ENCODE measurements at places on chromosomes 16 and 17.

- no peak for DNase-seq
Measured at GRCh38 chr16:31458073-31458843, 1.0 kb upstream of the ARMC5 start.

DNA sequence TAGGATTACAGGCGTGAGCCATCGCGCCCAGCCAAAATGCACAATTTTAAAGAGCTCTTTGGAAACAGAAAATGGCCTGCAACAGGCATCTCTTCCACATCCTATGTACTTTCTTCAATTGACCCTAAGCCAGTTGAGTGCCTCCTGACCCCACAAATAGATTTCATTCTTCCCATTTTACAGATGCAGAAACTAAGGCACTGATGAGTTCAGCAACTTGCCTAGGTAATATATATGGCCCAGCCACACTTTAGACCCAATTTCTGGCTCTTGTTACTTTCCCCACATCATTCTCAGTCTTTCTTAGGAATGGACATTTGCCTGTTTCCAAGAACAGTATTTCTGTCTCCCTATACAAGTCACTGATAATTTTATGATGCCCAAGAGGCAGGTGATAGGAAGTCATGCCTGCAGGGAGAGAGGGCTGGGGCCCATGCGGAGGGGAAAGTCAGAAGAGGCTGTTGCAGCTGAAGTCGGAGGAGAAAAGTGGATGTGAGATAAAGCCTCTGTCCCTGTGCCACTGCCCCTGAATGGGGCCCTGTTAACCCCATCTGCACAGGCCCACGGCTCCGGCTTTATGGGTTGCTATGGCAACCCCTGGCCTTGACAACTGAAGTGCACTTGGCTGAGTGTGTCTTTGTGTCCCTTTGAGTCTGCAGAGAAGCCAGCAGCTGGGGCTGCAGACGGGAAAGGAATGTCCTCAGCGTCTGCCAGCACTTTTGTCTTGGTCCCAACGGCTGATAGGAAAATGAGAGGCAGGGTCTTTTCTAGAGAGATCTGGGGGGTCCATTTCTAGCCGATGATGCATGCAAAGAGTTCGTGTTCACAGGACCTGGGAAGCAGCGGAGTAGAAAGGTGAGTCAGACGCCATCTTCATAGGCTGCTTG is 45.9 kb downstream of the ABAT start:
- no peak for DNase-seq

DNA sequence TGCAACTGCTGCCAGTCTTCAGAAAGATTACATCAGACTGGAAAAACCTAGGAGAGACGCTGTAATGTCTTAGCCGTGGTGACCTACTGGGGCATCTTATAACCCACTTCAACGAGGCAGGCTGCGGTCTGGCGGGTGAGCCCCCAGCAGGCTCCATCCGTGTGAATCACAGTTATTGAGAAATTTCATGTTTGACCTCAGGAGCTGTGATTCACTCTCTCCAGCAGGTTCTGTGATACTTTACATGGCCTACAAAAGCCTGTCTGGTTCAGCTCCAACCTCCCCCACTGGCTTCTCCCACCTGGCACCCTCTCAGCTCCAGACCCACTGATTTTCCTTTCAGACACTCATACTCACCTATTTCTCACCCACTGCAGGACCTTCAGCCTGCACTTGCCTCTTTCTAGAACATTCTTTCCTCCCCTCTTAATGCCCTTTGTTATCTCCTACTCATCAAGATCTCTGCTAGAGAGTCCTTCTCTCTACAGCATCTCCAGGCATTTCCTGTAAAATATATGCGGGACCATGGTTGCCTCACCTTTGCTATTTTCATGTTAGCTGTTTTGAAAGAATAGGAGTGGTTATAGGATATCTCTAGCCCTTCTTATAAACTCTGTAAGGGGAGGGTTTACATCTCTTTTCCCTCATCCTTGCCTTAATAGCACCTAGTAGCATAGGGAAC is 227.9 kb downstream of the MAF start:
- DNase-seq = peak; percentile 11

DNA sequence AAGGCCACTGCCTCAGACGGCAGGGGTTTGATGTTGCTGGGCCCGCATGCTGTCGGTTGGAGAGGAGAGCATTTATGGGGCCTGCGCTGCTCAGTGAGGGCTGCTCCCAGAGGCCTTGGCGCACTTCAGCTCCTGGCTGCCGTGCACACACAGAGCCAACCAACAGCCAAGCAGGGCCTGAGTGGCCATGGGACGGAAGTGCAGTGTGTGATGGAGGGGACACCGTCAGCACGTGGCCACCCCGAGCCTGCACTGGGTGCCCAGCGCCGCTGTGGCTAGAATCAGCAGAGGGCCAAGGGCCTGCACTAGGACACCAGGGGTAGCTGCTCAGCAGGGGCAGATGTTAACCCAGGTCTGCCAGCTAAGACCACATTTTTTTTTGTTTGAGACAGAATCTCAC is 21.8 kb downstream of the KLHL36 start:
- no peak for DNase-seq

GRCh38 chr16:56477096-56477878 is 25.9 kb downstream of the OGFOD1 start:
- DNase-seq = no peak

DNA sequence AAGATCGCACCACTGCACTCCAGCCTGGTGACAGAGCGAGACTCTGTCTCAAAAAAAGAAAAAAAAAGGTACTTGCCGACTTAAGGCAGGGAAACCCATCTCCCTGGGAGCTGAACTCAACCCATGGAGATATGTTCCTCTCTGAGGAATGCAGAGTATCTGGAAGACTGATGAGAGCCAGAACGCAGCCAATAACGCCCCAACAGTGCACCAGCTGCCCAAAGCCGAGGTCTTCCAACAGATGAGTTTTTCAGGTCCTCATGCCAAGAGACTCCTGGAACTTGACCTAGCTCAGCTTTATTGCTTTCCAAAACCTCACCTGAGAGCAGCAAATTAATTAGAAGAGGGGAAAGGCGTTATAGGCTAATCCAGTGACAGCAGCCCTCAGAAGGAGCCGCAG is 9.4 kb downstream of the ELAC2 start:
- no peak for DNase-seq

GRCh38 chr17:79412886-79413390 is 197.9 kb downstream of the RBFOX3 start:
- DNase-seq = no peak

- no peak for DNase-seq
Measured at GRCh38 chr17:60386147-60387058, 5.5 kb downstream of the USP32 start.

- DNase-seq = no peak
Measured at GRCh38 chr16:88035292-88035691, 84.1 kb downstream of the BANP start.

- no peak for DNase-seq
Measured at GRCh38 chr16:65675161-65675560, 553.3 kb upstream of the CDH11 start.

- no peak for DNase-seq
Measured at GRCh38 chr16:18060351-18060750, 276.2 kb downstream of the NPIPA8 start.

- no peak for DNase-seq
Measured at GRCh38 chr16:66408163-66409048, 18.7 kb upstream of the BEAN1 start.

GRCh38 chr16:49629851-49630250 is 226.1 kb downstream of the ZNF423 start:
- no peak for DNase-seq

DNA sequence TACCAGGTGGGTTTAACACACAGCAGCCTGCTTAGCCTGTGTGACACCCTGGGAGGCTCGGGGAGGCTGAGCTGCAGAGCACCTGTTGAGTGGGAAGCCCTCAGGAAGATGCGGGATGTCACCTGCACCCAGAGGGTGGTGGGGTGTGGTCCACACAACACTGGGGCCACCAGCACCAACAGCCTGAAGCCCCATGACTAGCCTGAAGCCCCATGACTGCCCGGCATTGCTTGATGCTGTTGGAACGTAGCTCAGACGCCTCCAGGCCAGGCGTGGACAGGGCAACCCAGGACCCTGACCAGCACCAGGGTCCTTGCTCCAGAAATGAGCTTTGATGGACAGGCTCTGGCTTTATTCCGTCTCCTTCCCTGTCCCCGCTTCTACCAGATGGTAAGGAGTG is 76.3 kb upstream of the ZNF469 start:
- no peak for DNase-seq

- DNase-seq = no peak
Measured at GRCh38 chr17:77875881-77876509, 82.5 kb upstream of the TNRC6C start.

DNA sequence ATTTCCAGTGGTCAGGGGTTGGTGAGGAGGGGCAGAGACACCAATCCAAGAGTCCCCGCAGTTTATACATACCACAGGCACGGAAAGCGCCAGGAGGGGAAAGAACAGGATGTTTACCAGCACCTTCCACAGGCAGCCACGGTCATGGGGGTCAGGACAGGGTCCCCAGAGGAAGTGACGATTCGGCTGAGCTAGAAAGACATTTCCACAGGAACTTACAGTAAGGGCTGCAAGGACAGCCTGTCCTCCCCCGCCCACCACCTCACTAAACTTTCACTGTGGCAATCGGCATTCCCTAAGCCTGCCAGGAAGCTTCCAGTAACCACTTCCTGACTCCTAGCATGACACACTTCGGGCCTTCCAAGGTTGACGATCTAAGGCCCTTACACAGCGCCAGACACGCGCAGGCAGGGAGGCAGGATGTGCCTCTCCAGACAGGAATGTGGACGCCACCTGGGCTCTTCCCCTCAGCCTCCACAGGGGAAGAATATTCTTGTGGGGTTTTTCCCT is 1.2 kb upstream of the MT2A start:
- DNase-seq = no peak

- no peak for DNase-seq
Measured at GRCh38 chr16:70706948-70707465, 21.2 kb upstream of the MTSS2 start.

- no peak for DNase-seq
Measured at GRCh38 chr17:676965-677364, 37.7 kb downstream of the VPS53 start.
